ENCODE measurements at places on chromosomes 5 and 9. TPM values are rescaled to one million over a fixed set of nuclear protein-coding genes. Genes with fewer than 3 reads are reported as not detected.

PDE6A gene
- not detected for total RNA-seq

DNA sequence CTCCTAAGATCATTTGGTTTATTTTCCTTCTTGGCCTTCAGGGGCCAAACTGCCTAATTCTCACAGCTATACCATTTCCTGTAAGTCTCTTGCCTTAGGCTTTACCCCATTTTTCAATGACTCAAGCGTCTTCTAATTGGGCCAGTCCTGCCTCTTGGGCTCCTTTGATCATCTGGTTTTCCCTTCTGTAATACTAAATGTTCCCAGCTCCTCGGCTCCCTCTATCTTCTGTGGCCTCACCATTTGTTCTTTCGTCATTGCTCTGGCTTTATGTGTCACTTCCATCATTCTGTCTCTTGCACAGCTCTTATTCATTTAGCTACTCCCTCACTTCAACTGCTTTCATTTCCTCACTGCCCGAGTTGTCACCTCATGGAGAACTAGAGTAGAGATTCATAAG, 14.5 kb upstream of the SPINK7 start:
- DNase-seq = no peak

LECT2 gene
- total RNA-seq = not detected

CD180 gene
- not detected for total RNA-seq

DNA sequence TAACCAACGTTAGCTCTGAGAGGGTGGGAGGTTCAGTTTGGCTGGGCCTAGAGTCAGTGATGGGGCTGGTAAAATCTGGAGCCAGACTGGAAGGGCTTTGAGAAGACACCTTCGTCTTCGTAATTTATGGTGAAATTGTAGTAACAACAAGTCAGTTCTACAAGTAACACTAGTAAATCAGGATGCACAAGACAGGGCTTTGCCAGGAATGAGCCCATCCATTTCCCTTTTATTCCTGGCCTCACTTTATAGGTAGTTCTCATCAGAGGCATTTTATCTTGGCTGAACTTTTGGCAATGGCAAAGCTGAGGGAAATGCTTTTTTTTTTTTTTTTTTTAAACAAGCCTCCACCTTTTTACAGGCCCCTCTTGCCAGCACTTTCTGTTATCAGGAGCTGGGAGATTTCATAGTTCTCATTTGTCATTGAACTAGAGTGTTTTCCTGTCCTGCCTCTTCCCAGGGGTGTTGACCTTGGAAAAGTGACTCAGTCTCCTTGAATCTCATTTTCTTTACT, 110.5 kb upstream of the KLF4 start:
- DNase-seq = no peak
